A549 treated with Mapracorat at 1 μM for 4 hours (cell line): ENCODE measurements at places on chromosomes 5 and 9. TPM values are rescaled to one million over a fixed set of nuclear protein-coding genes. Genes with fewer than 3 reads are reported as not detected.

The TTC39B gene
- total RNA-seq = 0.91 to 1.5 TPM (median 1.2 TPM) in 5 replicates

The TPRN gene
- total RNA-seq = 6.0 to 10.8 TPM (median 10.2 TPM) in 5 replicates

The IFNB1 gene
- not detected in 5 replicates for total RNA-seq

The LCN15 gene
- total RNA-seq = not detected in 5 replicates

The SIMC1 gene
- 12.1 to 15.5 TPM (median 14.3 TPM) in 5 replicates for total RNA-seq

The NTNG2 gene
- 0.98 to 3.1 TPM (median 2.1 TPM) in 5 replicates for total RNA-seq

The ENG gene
- 0.07 to 0.15 TPM (median 0.10 TPM) in 5 replicates for total RNA-seq

The DBH gene
- total RNA-seq = not detected in 5 replicates

The CFAP77 gene
- total RNA-seq = 0.08 to 0.19 TPM (median 0.17 TPM) in 4 of 5 replicates, not detected in the other

The EXOSC2 gene
- 48.2 to 73.3 TPM (median 50.2 TPM) in 5 replicates for total RNA-seq

The SPINK4 gene
- total RNA-seq = not detected in 5 replicates

The ST8SIA4 gene
- 0.20 to 0.38 TPM (median 0.29 TPM) in 5 replicates for total RNA-seq

The PCDHA9 gene
- total RNA-seq = 0.02 TPM in 1 of 5 replicates, not detected in the others

The SPTLC1 gene
- 52.9 to 69.0 TPM (median 63.3 TPM) in 5 replicates for total RNA-seq

The GFI1B gene
- total RNA-seq = 0.09 to 0.17 TPM (median 0.16 TPM) in 3 of 5 replicates, not detected in the others

The HSPA9 gene
- total RNA-seq = 307 to 338 TPM (median 328 TPM) in 5 replicates

The PCDHA6 gene
- 0.06 to 0.08 TPM in 2 of 5 replicates, not detected in the others for total RNA-seq

The MLANA gene
- not detected in 5 replicates for total RNA-seq

The INSL6 gene
- total RNA-seq = not detected in 5 replicates

The GLDC gene
- 12.0 to 14.0 TPM (median 12.4 TPM) in 5 replicates for total RNA-seq

The FAM151B gene
- total RNA-seq = 1.1 to 2.3 TPM (median 1.5 TPM) in 5 replicates

The SLC34A3 gene
- 0.08 to 0.28 TPM (median 0.09 TPM) in 3 of 5 replicates, not detected in the others for total RNA-seq

The IPO11 gene
- total RNA-seq = 15.1 to 17.8 TPM (median 15.9 TPM) in 5 replicates

The SLC6A3 gene
- 0.27 to 0.87 TPM (median 0.61 TPM) in 5 replicates for total RNA-seq

The EPB41L4B gene
- 16.8 to 18.8 TPM (median 17.8 TPM) in 5 replicates for total RNA-seq

The FCN1 gene
- not detected in 5 replicates for total RNA-seq

The ZBTB34 gene
- total RNA-seq = 3.3 to 4.0 TPM (median 3.6 TPM) in 5 replicates

The MCIDAS gene
- total RNA-seq = 1.6 to 2.2 TPM (median 1.8 TPM) in 5 replicates

The TAF11L10 gene
- total RNA-seq = not detected in 5 replicates

The TEK gene
- total RNA-seq = 0.05 to 0.16 TPM (median 0.13 TPM) in 5 replicates

The SLC6A7 gene
- 0.05 TPM in 1 of 5 replicates, not detected in the others for total RNA-seq

The TAF11L5 gene
- total RNA-seq = not detected in 5 replicates

The TYRP1 gene
- not detected in 5 replicates for total RNA-seq

The COMMD10 gene
- 35.2 to 40.8 TPM (median 37.0 TPM) in 5 replicates for total RNA-seq

The ANKRD55 gene
- total RNA-seq = 0.06 TPM in 1 of 5 replicates, not detected in the others

The MARVELD2 gene
- total RNA-seq = 2.2 to 3.0 TPM (median 2.5 TPM) in 5 replicates

The CANX gene
- 313 to 390 TPM (median 351 TPM) in 5 replicates for total RNA-seq
